ENCODE measurements at places on chromosomes 6 and 20. TPM values are rescaled to one million over a fixed set of nuclear protein-coding genes. Genes with fewer than 3 reads are reported as not detected.

- no peak for DNase-seq
Measured at GRCh38 chr20:57788936-57789613, 79.3 kb upstream of the PMEPA1 start.

- no peak for DNase-seq
Measured at GRCh38 chr20:53154540-53154939, 182.4 kb downstream of the TSHZ2 start.

- DNase-seq = peak; percentile 77
Measured at GRCh38 chr6:38713812-38714211, 1.3 kb upstream of the DNAH8 start.

DNA sequence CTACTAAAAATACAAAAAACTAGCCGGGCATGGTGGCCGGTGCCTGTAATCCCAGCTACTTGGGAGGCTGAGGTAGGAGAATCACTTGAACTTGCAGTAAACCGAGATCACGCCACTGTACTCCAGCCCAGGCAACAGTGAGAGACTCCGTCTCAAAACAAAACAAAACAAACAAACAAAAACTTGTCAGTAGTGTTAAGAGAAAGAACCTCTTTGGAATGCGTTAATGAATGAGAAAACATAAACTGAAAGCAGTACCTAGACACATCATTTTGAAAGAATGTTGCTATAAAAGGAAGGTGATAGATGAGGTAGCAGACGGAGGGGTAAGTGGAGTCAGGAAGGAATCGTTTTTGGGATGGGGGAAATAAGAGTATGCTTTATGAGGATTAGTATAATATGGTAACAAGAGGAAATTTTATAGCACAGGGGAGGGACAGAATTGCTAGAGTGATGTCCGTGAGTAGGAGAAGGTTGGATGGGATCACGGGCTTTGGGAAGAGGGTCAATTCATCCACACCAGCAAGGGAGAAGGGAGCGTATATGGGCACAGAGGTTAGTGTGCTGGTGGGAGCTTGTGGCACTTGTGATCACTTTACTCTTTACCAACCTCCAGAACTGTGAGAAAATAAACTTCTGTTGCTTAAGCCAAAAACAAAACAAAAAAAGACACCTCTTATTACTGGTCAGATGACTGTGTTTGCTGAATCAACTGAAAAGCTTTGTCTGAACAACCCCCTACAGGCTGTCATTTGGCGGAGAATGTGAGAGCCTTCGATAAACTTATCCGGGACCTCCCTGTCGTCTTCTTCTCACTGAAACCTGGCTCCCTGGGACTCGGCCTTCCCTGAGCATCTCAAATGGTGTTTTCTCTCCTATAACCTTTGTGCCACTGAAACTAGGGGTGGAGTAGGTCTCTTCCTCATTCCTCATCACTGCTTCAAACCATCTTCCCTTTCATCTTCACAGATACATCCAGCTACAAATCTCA is 48.9 kb upstream of the TFAP2A start:
- DNase-seq = no peak

DNA sequence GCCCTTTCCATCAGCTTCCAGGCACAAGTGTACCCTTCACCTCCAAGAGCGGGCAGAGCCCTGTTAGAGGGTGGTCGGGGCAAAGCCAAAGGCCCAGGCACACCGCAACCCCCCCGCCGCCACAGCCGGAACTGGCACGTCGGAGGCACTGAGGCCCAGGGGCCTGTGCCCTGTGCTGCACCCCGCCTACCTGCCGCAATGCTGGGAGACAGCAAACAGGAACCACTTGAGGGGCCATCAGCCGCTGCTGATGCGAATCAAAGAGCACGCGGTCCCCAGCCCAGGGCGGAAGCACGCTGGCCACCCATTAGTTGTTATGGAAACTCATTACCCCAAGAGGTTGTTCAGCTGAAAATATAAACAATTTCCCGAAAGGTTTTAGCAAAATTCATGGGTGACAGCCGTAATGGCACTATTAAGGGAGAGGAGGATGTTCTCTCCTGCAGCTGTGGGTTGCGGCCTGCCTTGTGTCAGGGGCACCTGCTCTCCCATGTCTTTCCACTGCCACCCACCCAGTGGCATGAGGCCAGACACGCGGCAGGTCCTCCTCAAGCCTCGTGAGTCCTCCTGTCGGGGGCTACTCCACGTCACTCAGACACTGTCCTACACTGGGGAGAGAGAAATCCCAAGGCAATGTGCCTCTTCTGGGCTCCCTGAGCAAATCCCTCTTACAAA is 65.3 kb downstream of the EDN3 start:
- DNase-seq = no peak

GRCh38 chr20:53550280-53551187 is 43.1 kb downstream of the ZNF217 start:
- DNase-seq = no peak

GRCh38 chr6:139977887-139978332 is 603.5 kb upstream of the CITED2 start:
- DNase-seq = peak; percentile 67

GRCh38 chr6:144536079-144536478 is 250.9 kb downstream of the UTRN start:
- no peak for DNase-seq

DNA sequence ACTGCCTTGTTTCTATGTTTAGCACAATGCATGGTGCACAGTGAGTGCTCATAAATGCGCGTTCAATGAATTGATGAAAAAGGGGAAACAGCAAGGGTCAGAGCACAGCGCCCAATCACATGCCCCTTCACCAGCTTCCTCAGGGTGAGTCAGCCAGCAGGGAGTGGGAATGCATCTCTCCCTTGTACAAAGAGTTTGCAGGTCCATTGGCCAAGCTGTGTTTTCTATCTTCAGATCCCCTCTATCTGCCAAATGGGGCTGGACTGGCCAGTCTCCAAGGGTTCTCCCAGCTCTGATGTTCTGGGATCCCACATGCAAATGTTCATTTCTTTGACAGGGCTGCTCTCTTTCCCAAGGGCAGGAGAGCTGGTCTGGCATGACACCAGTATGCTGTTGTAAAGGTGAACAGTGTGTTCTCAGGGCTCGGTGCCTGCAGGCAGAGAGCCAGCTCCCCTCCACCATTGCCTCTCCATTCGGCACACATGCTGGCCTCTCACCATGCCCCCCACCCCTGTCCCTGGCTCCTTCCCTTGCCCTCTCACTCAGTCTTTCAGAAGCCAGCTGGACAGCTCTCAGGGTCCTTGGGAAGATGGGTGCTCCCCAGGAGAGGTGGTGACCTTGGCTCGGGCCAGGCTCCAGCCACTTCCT is 25.0 kb downstream of the ANGPT4 start:
- DNase-seq = peak; percentile 13

DNA sequence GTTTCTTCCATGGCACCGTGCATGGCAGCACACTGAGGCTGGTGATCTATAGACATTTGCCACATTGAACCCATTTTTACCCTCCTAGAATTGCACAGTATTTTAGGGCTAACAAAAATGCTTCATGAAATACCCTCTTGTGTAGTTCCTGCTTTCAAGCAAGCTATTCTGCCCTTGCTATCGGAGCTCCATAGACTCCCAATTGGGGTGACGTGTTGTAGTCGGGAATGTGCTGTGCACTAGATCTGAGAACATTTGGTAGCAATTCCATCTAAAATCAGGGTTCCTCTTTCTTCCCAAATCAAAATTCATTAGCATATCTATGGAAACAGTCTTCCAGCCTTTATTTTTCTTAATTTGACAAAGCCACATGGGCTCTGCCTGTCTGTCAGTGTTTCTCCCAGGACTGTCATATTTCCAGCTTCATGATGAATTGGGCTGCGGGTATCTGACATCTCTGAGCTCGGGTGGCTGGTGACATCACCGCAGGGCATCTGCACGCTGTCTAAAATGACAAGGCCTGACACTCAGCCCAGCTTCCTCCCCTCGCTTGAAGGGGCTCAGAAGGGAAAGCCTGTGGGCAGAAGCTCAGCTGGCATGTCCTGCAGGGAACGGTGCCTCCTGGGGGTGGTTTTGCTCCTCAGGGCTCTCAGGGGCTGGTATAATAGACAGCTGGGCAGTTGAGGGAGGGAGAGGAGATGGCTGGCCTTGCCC is 406.4 kb downstream of the QKI start:
- no peak for DNase-seq

- no peak for DNase-seq
Measured at GRCh38 chr6:30974490-30975252, 8.8 kb upstream of the MUC21 start.

DNA sequence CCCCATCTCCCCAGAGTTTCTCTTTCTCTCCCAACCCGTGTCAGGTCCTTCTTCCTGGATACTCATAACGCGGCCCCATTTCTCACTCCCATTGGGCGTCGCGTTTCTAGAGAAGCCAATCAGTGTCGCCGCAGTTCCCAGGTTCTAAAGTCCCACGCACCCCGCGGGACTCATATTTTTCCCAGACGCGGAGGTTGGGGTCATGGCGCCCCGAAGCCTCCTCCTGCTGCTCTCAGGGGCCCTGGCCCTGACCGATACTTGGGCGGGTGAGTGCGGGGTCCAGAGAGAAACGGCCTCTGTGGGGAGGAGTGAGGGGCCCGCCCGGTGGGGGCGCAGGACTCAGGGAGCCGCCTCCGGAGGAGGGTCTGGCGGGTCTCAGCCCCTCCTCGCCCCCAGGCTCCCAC is at the start of gene HLA-F:
HLA-F (plus strand) TSS at position 173 of the 404 bp plus-strand sequence; CDS start at position 203, 30 bp downstream.
- DNase-seq = peak; percentile 71

- DNase-seq = no peak
Measured at GRCh38 chr6:5174756-5175549, 85.8 kb downstream of the LYRM4 start.

GRCh38 chr6:15332446-15332845 is 86.6 kb downstream of the JARID2 start:
- no peak for DNase-seq

- DNase-seq = peak; percentile 24
Measured at GRCh38 chr6:7765575-7766325, 39.9 kb downstream of the BMP6 start.

DNA sequence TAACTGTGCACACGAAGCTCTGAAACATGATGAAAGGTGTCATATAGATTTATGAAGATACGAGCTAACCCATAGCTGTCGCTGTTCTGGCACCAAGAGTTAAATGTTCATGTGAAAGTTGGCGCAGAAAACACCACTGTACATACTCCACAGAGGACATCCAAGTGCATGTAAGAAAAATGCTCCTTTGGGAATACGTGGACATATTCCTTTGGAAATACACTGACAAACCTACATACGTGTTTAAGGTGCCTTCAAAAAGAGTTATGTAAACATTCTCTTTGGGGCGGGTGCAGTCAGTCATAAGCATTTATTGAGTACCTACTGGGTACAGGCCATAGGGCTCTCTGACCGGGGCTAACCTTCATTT is 723 bp upstream of the ARID1B start:
- peak; percentile 19 for DNase-seq

DNA sequence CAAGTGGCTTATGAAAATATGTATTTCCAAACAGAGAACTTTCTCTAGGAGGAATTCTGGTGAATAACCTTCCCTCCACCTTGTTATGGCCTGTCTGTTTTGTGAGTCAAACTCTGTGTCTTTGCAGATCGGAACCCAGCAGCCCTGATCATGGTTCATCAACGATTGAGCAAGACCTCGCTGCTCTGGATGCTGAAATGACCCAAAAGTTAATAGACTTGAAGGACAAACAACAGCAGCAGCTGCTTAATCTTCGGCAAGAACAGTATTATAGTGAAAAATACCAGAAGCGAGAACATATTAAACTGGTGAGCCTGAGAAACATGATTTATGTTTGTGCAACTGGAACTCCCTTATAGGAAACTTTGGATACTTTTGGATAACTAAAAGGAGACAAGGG is 294.5 kb upstream of the PLCB4 start:
- no peak for DNase-seq

- DNase-seq = no peak
Measured at GRCh38 chr6:68233623-68234022, 401.5 kb upstream of the ADGRB3 start.

- no peak for DNase-seq
Measured at GRCh38 chr6:54718541-54719023, 128.0 kb upstream of the FAM83B start.

- peak; percentile 51 for DNase-seq
Measured at GRCh38 chr6:43708860-43709653, 21.5 kb upstream of the MRPS18A start.

GRCh38 chr6:7119272-7119801 is 11.6 kb downstream of the RREB1 start:
- DNase-seq = no peak

DNA sequence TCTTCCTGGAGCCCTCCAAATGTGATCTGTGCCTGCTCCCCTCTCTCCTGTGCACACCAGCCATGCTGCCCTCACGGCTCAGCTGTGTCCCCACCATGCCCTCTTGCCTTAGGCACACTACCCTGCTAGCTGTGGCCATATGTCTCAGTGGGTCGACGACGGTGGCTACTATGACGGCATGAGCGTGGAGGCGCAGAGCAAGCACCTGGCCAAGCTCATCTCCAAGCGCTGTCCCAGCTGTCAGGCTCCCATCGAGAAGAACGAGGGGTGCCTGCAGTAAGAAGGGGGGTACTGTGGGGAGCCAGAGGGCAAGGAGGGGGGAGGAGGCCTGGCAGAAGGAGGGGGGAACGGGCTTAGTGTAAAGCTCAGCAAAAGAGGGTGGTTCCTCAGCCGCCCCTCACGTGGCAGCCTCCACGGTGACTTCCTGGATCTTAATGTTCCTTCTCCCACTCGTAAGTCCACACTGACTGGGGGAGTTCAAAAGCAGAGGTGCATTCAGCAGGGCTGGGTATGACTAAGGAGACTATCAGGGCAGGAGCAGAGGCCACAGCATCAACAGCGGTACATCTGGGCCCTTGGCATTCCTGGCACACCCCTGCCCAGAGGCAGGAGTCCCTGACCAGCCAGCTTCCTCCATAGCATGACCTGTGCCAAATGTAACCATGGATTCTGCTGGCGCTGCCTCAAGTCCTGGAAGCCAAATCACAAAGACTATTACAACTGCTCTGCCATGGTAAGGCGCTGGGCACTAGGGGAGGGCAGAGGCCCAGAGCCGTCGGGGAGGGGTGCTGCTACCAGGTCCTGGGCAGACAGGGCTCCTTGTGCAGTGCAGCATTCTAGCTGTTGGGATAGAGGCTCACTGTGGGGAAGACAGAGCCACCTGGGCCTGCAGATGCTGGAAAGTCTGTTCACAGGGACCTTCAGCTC is 8.0 kb downstream of the DNPH1 start:
- peak; percentile 76 for DNase-seq

- DNase-seq = no peak
Measured at GRCh38 chr20:3221398-3222226, 12.3 kb downstream of the ITPA start.

- DNase-seq = no peak
Measured at GRCh38 chr6:53771785-53772624, 22.8 kb upstream of the LRRC1 start.

YWHAB gene
- total RNA-seq = 125 TPM

ARFGEF3 gene
- total RNA-seq = 5.1 TPM

OXT gene
- not detected for total RNA-seq

CST7 gene
- not detected for total RNA-seq

SLC17A4 gene
- not detected for total RNA-seq

OTOR gene
- total RNA-seq = not detected

DEFB132 gene
- total RNA-seq = not detected

MAPK13 gene
- 0.37 TPM for total RNA-seq

WFDC5 gene
- not detected for total RNA-seq

C6orf118 gene
- not detected for total RNA-seq

PAX1 gene
- total RNA-seq = not detected

LPA gene
- not detected for total RNA-seq

SYNDIG1 gene
- 0.33 TPM for total RNA-seq

SLC35F1 gene
- not detected for total RNA-seq

NKAIN2 gene
- total RNA-seq = not detected

LY6G6D gene
- total RNA-seq = not detected

STX11 gene
- total RNA-seq = 0.35 TPM

CPNE5 gene
- not detected for total RNA-seq

TUBB2A gene
- total RNA-seq = 92.0 TPM

Measured in MG63 (cell line).